Fibroblast of lung (primary cell): ENCODE measurements at places on chromosomes 12 and 14.

- DNase-seq, result peak; percentile 15
Observed at GRCh38 chr12:24507827-24508226, 441.1 kb downstream of the BCAT1 start.

GRCh38 chr12:110426406-110426805 is 22.9 kb upstream of the ANAPC7 start:
- no peak for DNase-seq

DNA sequence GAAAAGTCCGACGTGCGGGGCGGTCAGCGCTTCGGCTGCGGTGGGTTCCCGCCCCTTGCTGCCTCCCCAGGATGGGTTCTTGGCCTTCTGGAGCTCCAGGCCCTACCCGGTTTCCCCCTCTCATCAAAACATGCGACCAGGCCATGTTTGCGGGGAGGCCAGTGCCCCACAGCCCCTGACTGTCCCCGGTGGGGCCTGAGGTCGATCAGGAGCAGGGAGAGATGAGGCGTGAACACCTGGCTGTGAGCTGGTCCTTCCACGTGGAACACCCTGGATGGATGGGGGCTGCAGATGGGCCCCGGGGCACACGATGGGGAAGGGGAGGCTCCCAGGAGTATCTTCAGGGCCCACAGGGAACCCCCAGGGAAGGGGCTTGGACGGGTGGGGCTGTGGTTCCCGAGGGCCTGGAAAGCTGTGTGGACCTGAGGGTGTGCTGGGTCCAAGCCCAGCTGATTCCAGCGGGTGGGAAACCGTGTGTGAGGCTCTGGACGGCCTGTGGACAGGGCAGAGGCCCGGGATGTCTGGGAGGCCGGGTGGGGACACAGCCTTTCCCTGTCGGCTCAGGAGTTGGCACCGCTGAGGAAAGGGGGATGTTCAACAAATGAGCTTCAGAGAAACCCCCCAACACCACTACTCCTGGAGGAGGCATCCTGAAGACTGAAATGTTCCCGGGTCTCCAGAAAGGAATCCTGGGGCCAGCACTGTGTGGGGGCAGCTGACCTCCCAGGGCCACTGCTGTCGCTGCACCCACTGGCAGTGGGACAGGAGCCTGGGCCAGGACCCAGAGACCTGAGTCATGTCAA is 187.0 kb upstream of the C14orf180 start:
- no peak for DNase-seq

- DNase-seq, result no peak
Observed at GRCh38 chr12:51867796-51868428, 19.4 kb upstream of the FIGNL2 start.

GRCh38 chr12:26520109-26520508 is 312.9 kb downstream of the ITPR2 start:
- DNase-seq, result no peak

DNA sequence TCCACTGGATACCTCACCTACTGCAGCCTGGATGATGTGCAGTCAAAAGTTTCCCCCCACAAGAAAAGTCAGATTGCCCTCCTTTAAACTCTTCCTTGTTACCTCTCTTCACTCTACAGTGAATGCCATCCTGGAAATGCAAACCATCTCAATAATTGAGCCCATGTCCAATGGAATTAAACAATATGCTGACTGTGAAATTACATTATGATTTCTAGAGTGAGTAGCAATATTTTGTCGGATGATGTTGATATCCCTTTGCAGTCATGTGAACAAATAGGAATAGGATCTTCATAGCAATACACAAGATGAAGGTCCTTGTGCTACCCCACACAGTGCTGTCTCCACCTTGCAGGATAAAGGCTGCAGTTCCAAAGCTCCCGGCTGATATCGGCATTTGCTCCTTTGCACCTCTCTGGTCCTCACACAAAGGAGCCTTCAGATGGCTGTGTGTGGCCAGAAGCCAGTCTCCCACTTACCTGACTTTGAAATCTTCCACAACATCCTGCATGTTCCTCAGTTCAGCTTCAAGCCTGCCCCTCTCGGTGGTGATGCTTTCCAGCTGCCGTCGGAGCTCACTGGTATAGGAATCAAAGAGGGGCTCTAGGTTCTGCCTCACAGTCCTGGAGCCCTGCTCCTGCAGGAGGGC is 1.5 kb downstream of the KRT75 start:
- no peak for DNase-seq

GRCh38 chr12:111310076-111310870 is 58.6 kb downstream of the PHETA1 start:
- DNase-seq, result no peak

DNA sequence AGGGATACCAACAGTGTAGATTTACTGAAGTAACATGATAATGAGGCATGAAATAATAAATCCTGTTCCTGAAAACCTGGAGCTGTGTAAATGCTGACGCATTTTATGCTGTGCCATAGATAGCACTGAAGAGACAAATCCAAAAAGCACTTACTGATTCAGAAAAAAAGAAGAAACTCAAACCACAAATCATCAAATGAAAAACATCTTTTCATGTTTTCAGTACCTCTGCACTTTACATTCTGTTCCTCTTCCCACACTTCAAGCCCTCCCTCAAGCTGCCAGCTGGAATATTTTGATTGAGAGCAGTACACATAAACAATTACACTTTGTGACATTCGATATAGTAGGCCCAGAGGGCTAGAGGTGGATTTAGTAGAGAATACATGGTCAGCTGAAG is 362.3 kb downstream of the NAV3 start:
- DNase-seq, result peak; percentile 71

DNA sequence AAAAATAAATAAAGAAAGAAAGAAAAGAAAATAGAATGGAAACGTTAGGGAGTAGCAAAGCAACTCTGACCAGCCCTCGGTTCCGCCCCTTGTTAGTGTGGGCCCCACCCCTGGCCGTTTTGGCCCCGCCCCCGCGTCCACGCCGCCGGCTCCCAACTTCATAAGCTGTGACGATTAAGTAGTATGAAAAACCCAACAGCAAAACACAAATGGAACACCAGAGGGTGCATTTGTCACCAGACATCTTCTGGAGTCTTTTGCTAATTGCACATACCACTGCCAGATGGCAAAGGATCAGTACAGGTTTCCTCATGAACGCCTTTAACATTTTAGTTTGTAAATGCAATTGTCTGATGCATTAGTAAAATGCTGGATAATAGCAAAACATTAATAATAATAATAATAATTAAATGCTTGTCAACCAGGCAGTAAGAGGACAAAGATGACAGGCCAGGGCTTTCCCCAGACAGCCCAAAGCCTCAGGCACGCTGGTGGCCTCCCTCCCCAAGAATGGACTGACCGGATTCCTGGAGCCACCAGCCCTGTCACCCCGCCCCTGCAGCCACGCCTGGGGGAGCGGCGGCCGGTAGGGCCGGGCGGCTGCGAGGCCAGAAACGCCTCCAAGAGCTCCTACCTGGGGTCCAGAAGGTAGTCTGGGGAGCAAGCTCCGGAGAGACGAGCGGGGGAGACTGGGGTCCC is 23.6 kb downstream of the HSP90AA1 start:
- peak; percentile 85 for DNase-seq

GRCh38 chr14:40312296-40312695 is 880.1 kb upstream of the FBXO33 start:
- no peak for DNase-seq
